ENCODE measurements at places on chromosomes 6 and 20. TPM values are rescaled to one million over a fixed set of nuclear protein-coding genes. Genes with fewer than 3 reads are reported as not detected.

Gene PABPC1L
- total RNA-seq: 79.3 TPM

Gene PACSIN1
- 0.19 TPM for total RNA-seq

Gene BPI
- total RNA-seq: not detected

Gene GSTA2
- total RNA-seq: not detected

- H3K36me3 ChIP-seq: peaks cover 10% of the 10 kb centered on the region
- no peaks in the 10 kb centered on the region for H3K4me1 ChIP-seq
- DNase-seq: no peak
- no peaks in the 10 kb centered on the region for H3K27me3 ChIP-seq
- no peak overlapping the region for H3K4me3 ChIP-seq
Observed at GRCh38 chr6:110643175-110643574, 166.8 kb upstream of the SLC22A16 start.

DNA sequence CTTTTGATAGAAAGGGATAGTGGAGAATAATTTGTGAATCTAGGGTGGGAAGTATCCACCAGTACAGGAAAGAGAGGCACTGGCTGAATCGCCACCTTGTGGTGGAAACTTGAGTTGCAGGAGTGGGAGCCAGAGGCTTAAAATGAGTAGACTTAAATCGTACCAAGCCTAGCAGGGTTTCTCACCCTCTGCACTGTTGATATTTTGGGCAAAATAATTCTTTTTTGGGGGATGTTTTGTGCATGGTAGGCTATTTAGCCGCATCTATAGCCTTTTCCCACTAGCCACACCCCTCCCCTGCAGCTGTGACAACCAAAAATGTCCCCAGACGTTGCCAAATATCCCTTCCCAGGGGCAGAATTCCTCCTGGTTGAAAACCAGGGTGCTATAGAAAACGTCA is 119.1 kb downstream of the DHX35 start:
- no peak overlapping the region for H3K27ac ChIP-seq
- H3K27me3 ChIP-seq: peaks cover 30% of the 10 kb centered on the region
- peaks cover 2% of the 10 kb centered on the region for H3K4me1 ChIP-seq
- no peak overlapping the region for H3K4me3 ChIP-seq
- peak; percentile 74 for DNase-seq

DNA sequence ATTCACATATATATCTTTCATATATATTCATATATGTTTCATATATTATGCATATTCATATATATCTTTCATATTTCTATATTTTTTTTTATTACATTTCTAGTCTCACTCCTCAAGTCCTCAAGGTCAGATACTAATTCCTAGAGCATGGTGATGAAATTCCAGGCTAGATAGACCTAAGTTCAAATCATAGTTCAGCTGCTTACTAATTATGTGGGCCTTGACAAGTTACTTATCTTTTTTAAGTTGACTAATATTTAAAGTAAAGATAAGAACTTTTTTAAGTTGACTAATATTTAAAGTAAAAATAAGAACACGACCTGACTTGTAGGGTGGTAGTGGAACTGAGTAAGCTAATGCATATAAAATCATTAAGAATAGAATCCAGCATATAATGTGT is 495.6 kb upstream of the MAN1A1 start:
- no peaks in the 10 kb centered on the region for H3K27me3 ChIP-seq
- no peaks in the 10 kb centered on the region for H3K4me1 ChIP-seq
- no peak for DNase-seq
- no peak overlapping the region for H3K4me3 ChIP-seq

DNA sequence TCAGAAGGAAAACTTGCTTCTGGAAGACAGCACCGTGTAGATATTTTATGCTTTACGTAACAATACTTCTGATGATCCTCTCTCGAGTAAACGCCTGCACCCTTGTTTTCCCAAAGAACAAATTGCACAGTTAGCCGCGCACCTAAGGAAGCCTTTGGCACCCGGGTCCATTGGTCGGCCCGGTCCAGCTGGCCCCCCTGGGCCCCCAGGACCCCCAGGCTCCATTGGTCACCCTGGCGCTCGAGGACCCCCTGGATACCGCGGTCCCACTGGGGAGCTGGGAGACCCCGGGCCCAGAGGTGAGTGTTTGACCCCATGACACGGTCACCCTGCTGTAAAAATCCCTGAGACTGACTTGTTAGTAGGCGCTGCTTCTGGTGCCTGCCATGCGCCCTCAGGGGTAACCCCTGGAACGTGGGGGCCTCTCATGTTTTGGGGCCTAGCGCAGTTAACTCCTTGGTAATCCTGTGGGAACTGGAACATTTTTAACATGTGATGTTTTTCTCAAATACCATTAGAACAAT is 20.2 kb downstream of the COL9A3 start:
- no peak overlapping the region for H3K4me3 ChIP-seq
- peaks cover 4% of the 10 kb centered on the region for H3K27me3 ChIP-seq
- no peak overlapping the region for H3K27ac ChIP-seq
- peaks cover 10% of the 10 kb centered on the region for H3K4me1 ChIP-seq

GRCh38 chr20:32190616-32191415 is 16.7 kb downstream of the PLAGL2 start:
- peak overlapping the region; percentile 69 for H3K4me3 ChIP-seq
- peaks cover 33% of the 10 kb centered on the region for H3K36me3 ChIP-seq
- H3K27me3 ChIP-seq: no peaks in the 10 kb centered on the region
- H3K27ac ChIP-seq: peak overlapping the region; percentile 62
- peaks cover 42% of the 10 kb centered on the region for H3K4me1 ChIP-seq

Measured in activated naive CD8-positive, alpha-beta T cell treated with anti-CD3 and anti-CD28 coated beads for 36 hours (primary cell).